Foreskin fibroblast (primary cell): ENCODE measurements at places on chromosomes 3 and 15.

GRCh38 chr15:89875741-89876140 lies 18.1 kb downstream of the AP3S2 start:
- DNase-seq, result no peak

GRCh38 chr3:172283841-172284357 lies 164.4 kb downstream of the GHSR start:
- DNase-seq, result no peak

- DNase-seq, result no peak
Measured at GRCh38 chr3:168984872-168985271, 678.6 kb downstream of the MECOM start.

GRCh38 chr3:149296972-149297371 lies 36.5 kb downstream of the TM4SF18 start:
- DNase-seq, result no peak

DNA sequence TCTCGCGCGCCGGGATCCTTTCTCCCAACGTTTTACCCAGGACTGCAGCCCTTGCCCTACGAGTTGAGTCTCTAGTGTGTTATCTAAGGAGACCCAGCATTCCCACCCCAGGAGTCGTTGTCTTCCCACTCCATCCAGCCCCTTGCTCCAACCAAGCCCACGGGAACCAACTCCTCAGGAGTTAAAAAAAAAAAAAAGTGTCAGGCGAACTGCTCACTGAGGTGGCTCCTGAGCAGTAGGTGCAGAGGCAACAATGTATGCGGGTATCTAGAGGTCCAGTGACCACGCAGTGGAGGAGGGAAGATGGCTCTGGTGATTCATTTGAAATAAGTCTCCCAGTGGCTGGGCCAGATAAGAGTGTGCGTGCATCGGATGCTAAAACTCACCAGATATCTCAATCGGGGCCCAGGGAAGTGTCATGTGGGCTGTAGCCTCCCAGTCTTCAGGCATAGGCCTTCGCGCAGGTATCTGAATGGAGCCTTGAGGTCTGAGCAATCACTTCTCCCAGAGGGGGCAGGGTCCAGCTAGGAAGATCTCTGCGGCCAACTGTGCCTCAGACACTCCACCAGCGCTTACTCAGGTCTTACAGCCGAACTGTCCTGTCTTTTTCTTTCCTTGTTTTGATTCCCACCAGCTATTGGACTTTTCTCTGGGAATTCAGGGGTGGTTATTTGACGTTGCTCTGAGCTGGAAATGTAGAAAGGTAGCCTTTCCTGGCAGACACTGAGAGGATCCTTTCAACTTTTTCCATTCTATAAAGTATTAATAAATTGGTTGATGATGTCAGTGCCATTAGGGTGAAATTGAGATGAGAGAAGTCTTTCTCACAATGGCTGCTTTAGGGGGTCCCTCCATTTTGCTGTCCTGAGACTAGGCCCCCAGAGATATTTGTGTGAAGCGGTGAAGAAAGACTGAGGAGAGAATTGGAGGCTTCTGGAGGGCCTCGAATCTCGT lies 21.0 kb downstream of the ZIC4 start:
- no peak for DNase-seq

GRCh38 chr3:4907050-4907449 lies 72.2 kb upstream of the BHLHE40 start:
- no peak for DNase-seq

GRCh38 chr3:9731206-9732079 lies at the start of gene BRPF1:
Gene BRPF1 (plus strand): TSS chr3:9731735. CDS start chr3:9734141, 2,406 bp downstream.
- DNase-seq, result peak; percentile 100

- no peak for DNase-seq
Measured at GRCh38 chr15:61549727-61550126, 320.6 kb upstream of the RORA start.
